ENCODE measurements at places on chromosomes 5 and 9.

- no peak for DNase-seq
- H3K27me3 ChIP-seq: peaks cover 9% of the 10 kb centered on the region
- H3K4me1 ChIP-seq: no peaks in the 10 kb centered on the region
- no peak overlapping the region for H3K4me3 ChIP-seq
- H3K27ac ChIP-seq: no peak overlapping the region
- H3K36me3 ChIP-seq: no peaks in the 10 kb centered on the region
Observed at GRCh38 chr9:71096421-71097108, 24.9 kb downstream of the TRPM3 start.

- peaks cover 49% of the 10 kb centered on the region for H3K27me3 ChIP-seq
- no peaks in the 10 kb centered on the region for H3K4me1 ChIP-seq
- no peak overlapping the region for H3K4me3 ChIP-seq
- H3K36me3 ChIP-seq: no peaks in the 10 kb centered on the region
Observed at GRCh38 chr5:6492934-6493333, 44.3 kb downstream of the UBE2QL1 start.

GRCh38 chr9:131720330-131720729 lies 19.5 kb downstream of the RAPGEF1 start:
- H3K4me1 ChIP-seq: peaks cover 82% of the 10 kb centered on the region
- no peaks in the 10 kb centered on the region for H3K27me3 ChIP-seq
- no peak overlapping the region for H3K4me3 ChIP-seq
- no peak for DNase-seq

GRCh38 chr9:109506097-109506712 lies 8.1 kb upstream of the PTPN3 start:
- H3K4me1 ChIP-seq: no peaks in the 10 kb centered on the region
- peaks cover 22% of the 10 kb centered on the region for H3K27me3 ChIP-seq
- H3K27ac ChIP-seq: no peak overlapping the region
- no peaks in the 10 kb centered on the region for H3K36me3 ChIP-seq

DNA sequence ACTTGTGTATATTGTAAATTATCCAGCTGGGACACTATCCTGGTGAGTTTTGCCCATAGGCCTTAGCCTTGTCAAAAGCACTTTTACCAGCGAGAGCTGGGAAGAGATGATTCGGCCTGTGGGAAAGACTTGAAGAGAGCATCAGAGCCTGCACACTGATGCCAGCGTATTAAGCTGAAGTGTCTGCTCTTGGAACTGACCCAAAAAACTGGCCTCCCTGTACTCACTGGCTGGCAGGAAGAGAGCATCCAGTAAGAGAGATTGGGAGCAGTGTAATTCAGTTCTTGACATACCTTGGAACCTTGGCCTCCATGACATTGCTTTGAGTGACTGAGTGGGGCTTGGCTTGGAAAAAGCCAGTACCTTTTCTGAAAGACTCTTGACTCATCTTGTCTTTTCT lies 73.7 kb downstream of the ZNF462 start:
- DNase-seq: no peak
- no peaks in the 10 kb centered on the region for H3K4me1 ChIP-seq
- no peak overlapping the region for H3K27ac ChIP-seq
- H3K27me3 ChIP-seq: no peaks in the 10 kb centered on the region
- no peak overlapping the region for H3K4me3 ChIP-seq

- no peak overlapping the region for H3K27ac ChIP-seq
- H3K36me3 ChIP-seq: no peaks in the 10 kb centered on the region
- no peak overlapping the region for H3K4me3 ChIP-seq
- H3K27me3 ChIP-seq: no peaks in the 10 kb centered on the region
Observed at GRCh38 chr9:1184146-1184545, 134.0 kb downstream of the DMRT2 start.

DNA sequence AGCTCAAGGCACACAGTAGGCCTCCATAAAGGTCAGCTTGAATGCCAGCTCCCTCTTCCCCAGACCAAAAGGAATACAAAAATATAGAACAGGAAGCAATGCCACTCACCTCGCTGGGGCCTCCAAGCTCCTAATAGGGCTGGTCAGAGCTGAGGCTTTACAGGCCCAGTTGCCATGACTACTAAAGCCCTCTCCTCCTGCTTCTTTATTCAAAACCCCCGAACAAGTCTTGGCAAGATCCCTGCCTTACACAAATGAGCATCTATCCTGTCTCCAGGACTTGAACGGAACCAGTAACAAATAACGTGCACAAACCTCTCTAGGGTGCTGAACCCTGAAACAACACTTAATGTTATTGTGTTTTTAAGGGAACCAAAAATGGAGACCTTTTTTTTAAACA lies 136.3 kb downstream of the SIL1 start:
- no peak overlapping the region for H3K27ac ChIP-seq
- H3K4me1 ChIP-seq: no peaks in the 10 kb centered on the region
- H3K27me3 ChIP-seq: no peaks in the 10 kb centered on the region
- H3K4me3 ChIP-seq: no peak overlapping the region
- H3K36me3 ChIP-seq: no peaks in the 10 kb centered on the region
- no peak for DNase-seq

DNA sequence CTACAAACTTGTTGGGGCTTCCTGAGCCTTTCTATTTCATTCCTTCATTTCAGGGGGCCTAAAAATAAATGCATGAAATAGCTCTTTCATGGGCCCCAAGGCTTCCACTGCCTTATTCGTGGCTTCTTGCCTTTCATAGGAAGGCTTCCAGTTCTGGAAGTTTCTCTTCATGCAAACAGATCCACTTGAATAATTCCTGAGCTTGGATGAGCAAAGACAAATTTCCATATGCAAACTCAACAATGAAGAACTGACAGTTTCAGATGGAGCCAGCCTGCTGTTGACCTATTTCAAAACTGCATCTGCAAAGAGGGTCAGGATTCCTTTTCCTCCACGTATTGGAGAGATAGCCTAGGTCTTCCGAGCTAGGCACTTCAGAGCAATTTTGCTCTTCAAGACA lies 142.1 kb downstream of the MLLT3 start:
- no peak overlapping the region for H3K27ac ChIP-seq
- H3K4me3 ChIP-seq: no peak overlapping the region
- H3K27me3 ChIP-seq: no peaks in the 10 kb centered on the region
- peaks cover 43% of the 10 kb centered on the region for H3K4me1 ChIP-seq
- no peaks in the 10 kb centered on the region for H3K36me3 ChIP-seq
- DNase-seq: no peak

- H3K27ac ChIP-seq: no peak overlapping the region
- DNase-seq: no peak
- peaks cover 2% of the 10 kb centered on the region for H3K27me3 ChIP-seq
- H3K36me3 ChIP-seq: no peaks in the 10 kb centered on the region
Observed at GRCh38 chr5:144103611-144104485, 66.6 kb downstream of the YIPF5 start.

DNA sequence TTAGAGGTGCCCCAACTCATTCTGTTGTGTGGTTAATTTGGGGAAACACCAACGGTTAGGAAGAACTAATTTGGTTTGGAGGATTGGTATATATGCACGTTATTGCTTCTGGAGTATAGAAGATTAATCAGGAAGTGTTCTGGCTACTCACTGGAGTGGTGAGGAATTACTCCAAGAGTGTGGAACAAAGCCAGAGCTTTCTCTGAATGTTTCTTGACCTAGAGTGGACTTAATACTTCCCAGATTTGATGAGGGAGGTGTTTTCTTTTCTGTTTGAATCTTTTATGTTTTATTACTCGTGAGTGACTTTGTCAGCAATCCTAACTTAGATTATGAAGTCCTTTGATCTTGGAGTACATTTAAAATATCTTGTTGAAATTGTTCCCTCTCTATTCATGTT lies 163.7 kb downstream of the MAN2A1 start:
- H3K36me3 ChIP-seq: peaks cover 14% of the 10 kb centered on the region
- no peak for DNase-seq
- H3K27ac ChIP-seq: no peak overlapping the region
- H3K4me1 ChIP-seq: peaks cover 64% of the 10 kb centered on the region
- no peaks in the 10 kb centered on the region for H3K27me3 ChIP-seq

- DNase-seq: no peak
- peaks cover 2% of the 10 kb centered on the region for H3K36me3 ChIP-seq
- H3K27ac ChIP-seq: no peak overlapping the region
- H3K4me1 ChIP-seq: no peaks in the 10 kb centered on the region
- no peak overlapping the region for H3K4me3 ChIP-seq
- no peaks in the 10 kb centered on the region for H3K27me3 ChIP-seq
Observed at GRCh38 chr5:171436804-171437285, 17.4 kb downstream of the FGF18 start.

GRCh38 chr5:138148811-138149210 lies 9.6 kb upstream of the NME5 start:
- no peak overlapping the region for H3K4me3 ChIP-seq
- no peaks in the 10 kb centered on the region for H3K36me3 ChIP-seq
- no peaks in the 10 kb centered on the region for H3K27me3 ChIP-seq
- no peaks in the 10 kb centered on the region for H3K4me1 ChIP-seq
- no peak for DNase-seq

DNA sequence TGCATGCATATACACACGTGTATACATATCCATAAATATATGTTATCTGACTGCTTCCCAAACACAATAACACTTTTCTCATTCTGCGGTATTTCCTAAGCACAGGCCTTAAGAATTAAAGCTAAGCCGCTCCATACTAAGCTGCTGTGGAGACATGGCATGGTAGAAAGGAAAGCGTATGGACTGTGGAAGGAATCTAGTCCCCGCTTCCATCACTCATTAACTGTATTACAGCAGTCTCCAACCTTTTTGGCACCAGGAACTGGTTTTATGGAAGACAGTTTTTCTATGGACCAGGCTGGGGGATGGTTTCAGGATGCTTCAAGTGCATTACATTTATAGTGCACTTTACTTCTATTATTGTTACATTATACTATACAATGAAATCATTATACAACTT lies 11.3 kb downstream of the CDKL3 start:
- DNase-seq: no peak
- no peaks in the 10 kb centered on the region for H3K36me3 ChIP-seq

GRCh38 chr5:168967882-168968620 lies 332.9 kb downstream of the SLIT3 start:
- no peaks in the 10 kb centered on the region for H3K4me1 ChIP-seq
- peaks cover 42% of the 10 kb centered on the region for H3K27me3 ChIP-seq
- no peak overlapping the region for H3K4me3 ChIP-seq
- H3K27ac ChIP-seq: no peak overlapping the region
- H3K36me3 ChIP-seq: no peaks in the 10 kb centered on the region
- no peak for DNase-seq

DNA sequence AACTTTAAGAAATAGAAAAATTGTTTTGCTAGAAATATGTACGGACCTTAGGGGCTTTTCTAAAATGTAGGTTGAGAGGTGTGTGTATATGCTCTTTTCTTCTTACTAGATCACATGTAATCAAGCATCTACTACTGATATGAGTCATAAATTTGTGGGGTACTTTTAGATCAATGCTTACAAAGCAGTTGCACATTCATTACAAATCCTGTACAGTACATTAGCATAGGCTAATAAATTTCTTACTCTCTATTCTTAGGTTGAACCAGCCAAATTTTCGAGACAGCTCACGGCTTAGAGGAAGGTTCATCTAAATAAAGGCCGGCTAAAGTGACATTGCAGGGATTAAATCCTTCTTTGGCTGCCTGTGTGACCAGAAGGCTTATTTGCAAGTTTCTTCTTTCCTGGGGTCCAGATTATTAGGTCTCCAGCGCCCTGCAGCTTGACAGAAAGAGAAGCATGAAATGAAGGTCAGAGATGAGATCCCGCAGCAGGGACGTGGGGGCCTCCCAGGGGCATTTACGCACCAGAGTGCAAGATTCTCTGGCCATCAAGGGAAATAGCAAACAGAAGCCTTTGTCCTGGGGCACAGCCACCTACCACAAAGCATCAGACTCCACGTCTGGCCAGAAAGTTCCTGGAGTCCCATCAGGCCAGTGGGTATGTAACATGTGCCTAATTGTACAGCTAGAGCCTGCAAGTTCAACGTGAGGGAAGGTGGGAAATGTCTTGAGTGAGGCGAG lies 53.0 kb downstream of the NIM1K start:
- H3K4me1 ChIP-seq: peaks cover 6% of the 10 kb centered on the region
- no peak overlapping the region for H3K4me3 ChIP-seq
- H3K27ac ChIP-seq: no peak overlapping the region
- DNase-seq: no peak
- peaks cover 71% of the 10 kb centered on the region for H3K27me3 ChIP-seq
- no peaks in the 10 kb centered on the region for H3K36me3 ChIP-seq

DNA sequence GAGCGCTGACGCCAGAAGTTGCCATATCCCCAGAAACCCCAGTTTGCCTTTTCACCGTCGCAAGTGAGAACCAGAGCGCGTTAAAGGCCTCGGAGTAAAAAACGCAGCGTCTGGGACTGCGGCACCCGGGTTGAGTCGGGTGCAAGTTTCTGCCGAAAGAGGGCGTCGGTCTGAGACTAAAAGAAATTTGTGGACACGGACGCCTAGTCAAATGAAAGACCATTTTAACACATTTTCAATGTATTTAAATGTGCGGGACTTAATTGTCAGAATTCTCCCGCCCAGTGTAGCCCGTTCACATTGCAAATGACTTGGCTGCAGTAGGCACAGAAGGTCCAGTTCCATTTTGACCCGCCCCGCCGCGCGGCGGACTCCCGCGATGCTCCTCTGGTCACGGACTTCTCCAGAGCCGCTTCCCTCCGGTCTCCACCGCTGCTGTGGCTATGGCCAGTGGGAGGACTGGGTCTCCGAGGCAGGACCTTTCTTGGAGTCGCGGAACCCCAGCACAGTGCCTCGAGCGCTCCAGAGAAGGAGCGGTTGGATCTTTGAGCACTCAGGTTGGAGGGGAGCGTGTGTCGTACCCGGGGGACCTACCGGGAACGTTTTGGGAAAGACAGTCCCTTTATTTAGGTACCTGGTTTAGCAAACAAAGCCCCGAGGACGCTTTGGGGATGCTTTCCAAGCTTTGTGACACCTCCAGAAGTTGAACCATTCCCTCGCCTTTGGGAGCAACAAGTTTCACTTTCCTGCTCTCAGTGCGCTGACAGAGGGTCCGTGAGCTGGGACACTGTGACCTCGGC lies 1.2 kb upstream of the NPR3 start:
- no peak for DNase-seq
- H3K27me3 ChIP-seq: peaks cover 80% of the 10 kb centered on the region
- peak overlapping the region; percentile 59 for H3K4me3 ChIP-seq
- no peak overlapping the region for H3K27ac ChIP-seq
- H3K4me1 ChIP-seq: peaks cover 13% of the 10 kb centered on the region
- peaks cover 4% of the 10 kb centered on the region for H3K36me3 ChIP-seq

GRCh38 chr5:146624179-146624578 lies 108.2 kb upstream of the GPR151 start:
- H3K4me1 ChIP-seq: no peaks in the 10 kb centered on the region
- no peak for DNase-seq
- H3K36me3 ChIP-seq: peaks cover 7% of the 10 kb centered on the region
- no peak overlapping the region for H3K4me3 ChIP-seq
- no peaks in the 10 kb centered on the region for H3K27me3 ChIP-seq
- H3K27ac ChIP-seq: no peak overlapping the region

DNA sequence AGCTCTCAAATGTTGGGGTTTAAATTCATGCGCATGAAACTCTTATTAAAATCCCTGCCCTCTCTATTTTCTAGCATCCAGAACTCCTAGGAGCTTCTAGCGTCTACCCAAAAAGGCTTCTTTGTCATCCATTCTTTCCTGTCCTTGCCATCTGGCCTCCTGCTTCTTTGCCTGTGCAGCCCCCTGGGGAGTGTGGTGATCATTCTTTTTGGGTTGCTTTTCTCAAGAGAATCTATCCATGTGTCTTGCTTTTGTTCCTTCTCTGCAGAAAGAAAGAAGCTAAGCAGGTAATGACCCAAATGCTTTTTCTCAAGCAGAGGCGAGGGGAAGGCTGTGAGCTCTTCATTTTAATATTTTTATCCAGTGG lies 26.6 kb downstream of the SKP2 start:
- peaks cover 31% of the 10 kb centered on the region for H3K36me3 ChIP-seq
- DNase-seq: no peak
- no peak overlapping the region for H3K4me3 ChIP-seq
- H3K4me1 ChIP-seq: no peaks in the 10 kb centered on the region
- no peaks in the 10 kb centered on the region for H3K27me3 ChIP-seq

GRCh38 chr9:85600675-85601263 lies 141.0 kb downstream of the AGTPBP1 start:
- H3K36me3 ChIP-seq: peaks cover 11% of the 10 kb centered on the region
- no peak for DNase-seq
- peak overlapping the region; percentile 26 for H3K4me3 ChIP-seq
- no peaks in the 10 kb centered on the region for H3K27me3 ChIP-seq
- H3K27ac ChIP-seq: peak overlapping the region; percentile 30
